ENCODE measurements at places on chromosomes 1 and 21. TPM values are rescaled to one million over a fixed set of nuclear protein-coding genes. Genes with fewer than 3 reads are reported as not detected.
A peak's percentile ranks its signal among the peaks of the same experiment; 100 is the strongest.

SLC2A5 gene
- 0.11 TPM for total RNA-seq

FBXO2 gene
- total RNA-seq = 2.2 TPM

RAB4A gene
- total RNA-seq = 41.1 TPM

DNA sequence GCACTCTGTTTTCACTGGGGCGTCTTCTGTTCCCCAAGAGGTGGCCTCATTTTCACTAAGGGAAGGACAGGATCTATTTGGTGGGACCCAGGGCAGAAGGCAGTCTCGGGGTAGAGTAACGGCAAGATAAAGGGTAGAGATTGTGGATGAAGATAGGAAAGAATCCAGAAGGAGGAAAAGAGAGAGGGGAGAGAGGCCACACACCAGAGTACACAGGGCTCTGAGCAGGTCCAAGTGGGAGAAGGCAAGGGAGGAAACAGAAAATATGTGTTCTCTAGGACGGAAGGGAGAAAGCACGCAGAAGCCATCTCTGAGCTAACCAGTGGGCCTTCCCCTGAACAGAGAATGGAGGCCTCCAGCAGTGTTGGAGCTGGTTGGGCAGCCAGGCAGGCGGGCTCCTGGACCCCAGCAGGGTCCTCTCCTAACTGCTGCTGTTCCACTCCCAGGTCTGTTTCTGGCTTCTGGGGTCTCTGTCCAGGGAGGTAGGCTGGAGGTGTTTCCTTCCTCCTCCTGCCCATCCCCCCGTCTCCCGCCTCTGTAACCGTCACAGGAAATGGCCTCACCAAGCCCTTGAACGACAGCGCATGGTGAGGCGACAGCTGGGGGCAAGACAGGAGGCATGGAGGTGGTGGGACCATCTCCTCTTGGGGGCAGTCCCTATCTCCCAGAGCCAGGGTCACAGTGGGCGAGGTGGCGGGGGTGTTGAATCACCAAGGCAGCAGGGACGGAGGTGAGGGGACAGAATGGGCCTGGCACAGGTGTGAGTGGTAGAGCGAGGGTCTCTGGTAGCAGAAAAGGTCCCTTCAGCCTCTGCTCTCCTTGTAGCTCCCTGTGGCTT, 649 bp downstream of the PTPN7 start:
- DNase-seq = no peak

DNA sequence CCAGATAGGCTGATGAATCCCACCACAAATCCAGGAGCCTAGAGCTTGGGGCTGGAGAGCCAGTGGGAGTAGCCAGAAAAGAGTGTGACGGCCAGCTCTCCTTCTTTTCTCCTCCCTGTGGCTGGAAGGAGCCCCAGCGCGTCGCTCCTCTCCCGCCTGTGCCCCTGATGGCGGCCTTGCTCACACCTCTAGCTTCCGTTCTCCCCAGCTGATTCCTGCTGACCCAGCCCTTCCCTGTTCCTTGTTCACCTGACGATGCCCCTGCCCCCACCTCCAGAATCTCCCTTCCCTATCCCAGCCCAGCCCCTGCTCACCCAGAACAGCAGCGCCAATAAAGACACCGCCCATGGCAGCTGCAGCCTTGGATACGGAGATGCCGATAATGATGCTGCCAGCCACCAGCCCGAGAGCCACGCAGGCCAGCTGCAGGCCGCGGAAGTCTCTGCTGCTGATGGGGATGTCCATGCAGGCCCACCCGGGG, 656 bp downstream of the KNCN start:
- no peak for DNase-seq

- DNase-seq = no peak
Measured at GRCh38 chr1:181101581-181102226, 13.2 kb downstream of the IER5 start.

- DNase-seq = no peak
Measured at GRCh38 chr21:43942621-43943020, 69.5 kb upstream of the TRAPPC10 start.

DNA sequence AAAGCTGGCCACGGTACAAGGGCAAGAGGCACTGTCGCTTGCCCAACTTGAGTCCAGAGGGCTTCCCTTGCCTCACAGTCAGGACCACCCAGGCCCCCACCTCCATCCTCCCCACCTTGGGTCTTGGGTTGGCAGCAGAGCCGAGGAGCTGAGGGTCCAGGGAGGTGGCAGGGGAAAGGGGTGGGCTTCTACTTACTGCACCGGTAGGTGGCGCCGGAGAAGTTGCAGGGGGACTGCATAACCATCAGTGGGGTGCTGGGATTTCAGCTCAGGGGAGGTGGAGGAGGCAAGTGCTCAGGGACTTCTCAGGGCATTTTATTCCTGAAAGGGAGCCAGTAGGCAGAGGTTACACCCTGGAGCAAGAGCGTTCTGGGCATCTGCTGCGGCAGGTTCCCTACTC, 44.0 kb downstream of the TRIM62 start:
- peak; percentile 59 for DNase-seq
